ENCODE measurements at places on chromosomes 4 and X. TPM values are rescaled to one million over a fixed set of nuclear protein-coding genes. Genes with fewer than 3 reads are reported as not detected.

Gene MAGEB18
- total RNA-seq: not detected

DNA sequence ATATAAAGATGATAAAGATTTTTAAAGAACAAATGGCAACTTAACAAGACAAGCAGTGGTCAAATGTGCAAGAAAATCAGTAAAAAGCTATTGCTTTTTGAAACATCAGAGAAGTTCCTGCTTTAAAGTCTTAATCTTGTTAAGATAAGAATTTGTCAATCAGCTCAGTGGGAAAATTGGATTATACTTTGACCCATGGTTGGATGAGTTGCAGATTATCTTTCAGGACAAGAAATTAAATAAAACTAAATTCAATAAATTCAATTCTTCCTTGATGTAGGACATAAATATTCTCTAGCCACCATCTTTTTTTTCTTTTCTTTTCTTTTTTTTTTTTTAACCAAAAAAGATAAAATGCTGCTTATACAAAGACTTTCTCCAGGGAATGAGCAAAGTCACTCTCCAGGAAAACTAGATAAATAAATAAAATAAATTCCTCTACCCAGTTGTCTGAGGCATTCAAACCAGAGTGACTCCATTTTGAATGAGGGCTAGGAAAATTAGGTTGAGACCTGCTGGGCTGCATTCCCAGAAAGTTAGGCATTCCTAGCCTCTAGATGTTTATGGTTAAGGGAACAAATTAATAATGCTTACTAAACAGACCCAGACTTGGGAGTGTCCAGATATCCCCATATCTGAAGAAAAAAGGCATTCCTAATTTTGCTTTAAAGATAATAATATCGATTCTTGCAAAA is 211.2 kb downstream of the SNCA start:
- H3K4me1 ChIP-seq: no peaks in the 10 kb centered on the region
- H3K36me3 ChIP-seq: no peaks in the 10 kb centered on the region
- no peak for DNase-seq
- no peak overlapping the region for H3K27ac ChIP-seq

- H3K4me3 ChIP-seq: no peak overlapping the region
- no peaks in the 10 kb centered on the region for H3K4me1 ChIP-seq
- no peak for DNase-seq
- no peak overlapping the region for H3K27ac ChIP-seq
Measured at GRCh38 chrX:66163447-66163846, 600 bp upstream of the HEPH start.

Gene SOX3
- 8.5 TPM for total RNA-seq

Gene USP26
- not detected for total RNA-seq

DNA sequence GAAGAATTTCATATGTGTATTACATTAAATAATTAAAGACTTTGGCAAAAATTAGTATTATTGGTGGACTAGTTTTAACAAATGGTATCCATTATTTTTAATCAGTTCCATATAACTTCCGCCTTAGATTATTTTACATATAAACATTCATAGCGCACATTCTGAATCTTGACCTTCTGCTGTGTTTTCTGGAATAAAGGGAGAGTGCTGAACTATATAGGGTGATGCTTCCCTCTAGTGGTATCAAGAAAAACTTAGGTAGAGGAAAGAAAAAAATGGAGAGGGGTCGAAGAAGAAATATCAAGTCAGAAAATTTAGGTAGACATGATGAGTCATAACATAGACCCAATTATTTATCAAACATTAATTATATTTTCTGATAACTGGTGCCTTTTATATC is 155.6 kb upstream of the PACRGL start:
- no peak overlapping the region for H3K27ac ChIP-seq
- H3K4me3 ChIP-seq: no peak overlapping the region
- no peaks in the 10 kb centered on the region for H3K27me3 ChIP-seq
- no peaks in the 10 kb centered on the region for H3K36me3 ChIP-seq
- no peaks in the 10 kb centered on the region for H3K4me1 ChIP-seq

DNA sequence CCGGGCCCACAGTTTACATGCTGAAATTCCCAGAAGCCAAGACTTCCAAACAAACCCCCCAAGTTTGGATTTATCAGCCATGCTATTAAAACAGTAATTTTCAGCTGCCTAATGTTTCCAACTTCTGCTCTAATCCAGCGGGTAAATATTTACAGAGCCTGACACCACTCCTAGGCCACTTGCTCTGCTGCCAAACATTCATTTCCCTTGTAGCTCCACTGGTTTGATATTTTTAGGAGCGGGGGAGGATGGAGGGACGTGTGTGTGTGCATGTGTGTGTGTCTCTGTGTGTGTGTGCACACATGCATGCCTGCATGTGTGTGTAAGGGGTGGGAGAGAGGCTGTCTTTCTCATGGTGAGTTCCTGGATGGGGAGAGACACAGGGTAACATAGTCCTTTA is 115.7 kb upstream of the PJA1 start:
- peaks cover 22% of the 10 kb centered on the region for H3K27me3 ChIP-seq
- no peak for DNase-seq
- H3K4me1 ChIP-seq: peaks cover 10% of the 10 kb centered on the region

Gene CHRDL1
- total RNA-seq: 11.6 TPM

Gene PAGE4
- total RNA-seq: not detected

- no peak for DNase-seq
- H3K36me3 ChIP-seq: peaks cover 17% of the 10 kb centered on the region
- no peak overlapping the region for H3K4me3 ChIP-seq
- H3K4me1 ChIP-seq: no peaks in the 10 kb centered on the region
Measured at GRCh38 chr4:105741548-105741947, 33.0 kb downstream of the GSTCD start.

Gene MBTPS2
- total RNA-seq: 6.8 TPM

Gene MAGEB17
- 0.74 TPM for total RNA-seq

GRCh38 chrX:40094041-40094899 is 3.5 kb downstream of the BCOR start:
- H3K4me1 ChIP-seq: peaks cover 9% of the 10 kb centered on the region
- H3K36me3 ChIP-seq: peaks cover 11% of the 10 kb centered on the region
- H3K27me3 ChIP-seq: peaks cover 12% of the 10 kb centered on the region
- peak; percentile 70 for DNase-seq
- H3K27ac ChIP-seq: no peak overlapping the region
- H3K4me3 ChIP-seq: peak overlapping the region; percentile 80

Gene IL3RA
- total RNA-seq: not detected

- no peaks in the 10 kb centered on the region for H3K4me1 ChIP-seq
- peak within 1 kb of the TSS; percentile 67 for H3K4me3 ChIP-seq
- peaks cover 7% of the 10 kb centered on the region for H3K36me3 ChIP-seq
- H3K27ac ChIP-seq: no peak within 1 kb of the TSS
Measured at GRCh38 chrX:136147315-136147901, at the start of gene FHL1. TSS of gene FHL1 (plus strand) at chrX:136147533.

Gene HTRA3
- 3.0 TPM for total RNA-seq

Gene FATE1
- total RNA-seq: not detected
